Kidney capillary endothelial cell (primary cell): ENCODE measurements at places on chromosomes 2 and 18.

DNA sequence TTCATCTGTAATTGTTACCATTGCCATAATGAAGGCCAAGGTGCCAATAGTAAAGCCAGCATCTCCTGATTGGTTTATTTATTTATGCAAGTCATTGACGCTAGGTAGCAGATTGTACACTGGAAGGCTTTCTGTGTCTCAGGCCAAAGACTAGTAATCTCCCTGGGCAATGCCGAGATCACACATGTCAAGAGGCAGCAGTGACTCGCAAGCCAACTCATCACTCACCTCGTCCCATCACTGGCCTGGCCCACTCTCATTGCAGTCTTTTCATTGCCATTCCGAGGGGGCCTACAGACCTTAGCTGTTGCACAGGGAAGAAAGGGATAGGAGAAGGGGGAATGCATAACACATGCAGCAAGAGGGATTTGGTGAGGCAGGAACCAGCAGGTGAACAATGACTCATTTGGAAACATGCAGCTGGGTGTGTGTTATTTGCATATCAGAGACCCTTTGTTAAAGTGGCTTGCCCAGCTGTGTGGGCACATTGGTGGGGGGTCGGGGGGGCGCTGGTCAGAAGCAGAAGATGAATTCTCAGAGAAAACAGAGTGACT, 448.7 kb upstream of the HNRNPA3 start:
- DNase-seq = no peak

DNA sequence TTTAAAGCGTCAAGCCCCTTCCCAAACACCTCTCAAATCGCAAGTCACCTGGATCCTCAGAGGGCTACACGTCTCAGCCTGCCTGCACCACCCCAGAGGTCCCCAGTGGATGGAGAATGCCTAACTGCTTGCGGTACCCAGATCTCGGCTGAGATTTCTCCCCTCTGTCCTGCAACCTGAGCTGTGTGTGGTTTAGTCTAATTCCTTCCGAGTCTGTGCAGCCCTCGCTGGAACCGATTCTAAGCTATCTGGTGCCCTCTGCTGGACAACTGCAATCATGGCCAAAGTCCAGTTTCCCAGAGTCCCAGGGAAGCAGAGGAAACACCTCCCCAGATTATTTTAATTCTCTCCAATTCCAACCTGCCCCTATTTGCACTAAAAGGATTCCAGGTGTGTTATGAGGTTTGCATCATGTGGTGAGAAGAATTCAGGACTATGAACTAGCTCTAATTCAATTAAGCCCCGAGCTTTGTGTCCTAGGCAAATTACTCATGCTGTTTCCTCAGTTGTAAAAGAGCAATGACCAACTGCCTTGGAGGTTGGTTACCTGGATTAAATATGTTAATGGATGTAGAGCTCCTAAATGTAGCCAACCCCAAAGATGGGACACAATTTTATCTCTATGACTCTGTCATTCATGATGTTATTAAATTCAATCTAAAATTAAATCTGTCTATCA, 276.1 kb upstream of the NCKAP5 start:
- peak; percentile 75 for DNase-seq

DNA sequence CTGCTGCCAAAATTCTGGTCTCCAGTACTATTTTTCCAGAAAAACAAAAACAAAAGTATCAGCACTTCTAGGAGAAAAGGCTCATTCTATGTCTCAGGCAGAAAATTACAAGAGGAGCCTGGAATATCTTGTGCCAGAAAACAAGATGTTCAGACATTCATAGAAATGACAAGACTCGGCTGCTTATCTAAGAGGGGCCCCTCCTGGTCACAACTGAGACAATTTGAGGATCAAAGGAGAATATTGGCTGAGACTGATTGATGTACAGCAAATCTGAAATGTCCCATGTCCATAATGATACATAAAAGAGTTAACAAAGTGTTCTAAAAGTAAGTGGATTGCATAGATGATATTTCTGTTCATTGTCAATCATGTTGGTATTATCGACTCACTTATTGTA, 2.4 kb upstream of the RPS7 start:
- no peak for DNase-seq

- DNase-seq = peak; percentile 7
Measured at GRCh38 chr2:225041851-225042799, at the start of gene DOCK10. Gene DOCK10 (minus strand): TSS chr2:225042468. CDS start chr2:225042374, 94 bp downstream.

DNA sequence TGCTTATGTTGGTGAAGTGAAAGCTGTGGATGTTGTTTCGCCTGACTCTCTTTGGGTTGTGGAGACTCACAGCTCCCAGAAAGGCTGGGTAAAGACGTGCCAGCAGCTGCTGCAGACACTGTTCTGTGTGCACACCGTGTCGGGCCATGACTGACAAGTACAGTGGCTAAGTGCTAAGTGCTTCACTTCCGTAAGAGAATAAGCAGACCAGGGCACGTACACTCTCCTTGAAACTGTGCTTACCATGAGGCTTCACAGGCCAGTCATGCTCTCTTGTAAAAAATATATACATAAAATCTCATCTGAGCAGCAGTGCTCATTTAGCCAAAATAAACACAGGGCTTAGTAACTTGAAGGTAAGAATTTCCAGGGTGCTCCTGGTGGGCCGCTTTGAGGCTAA, 86.0 kb downstream of the NRP2 start:
- DNase-seq = no peak

DNA sequence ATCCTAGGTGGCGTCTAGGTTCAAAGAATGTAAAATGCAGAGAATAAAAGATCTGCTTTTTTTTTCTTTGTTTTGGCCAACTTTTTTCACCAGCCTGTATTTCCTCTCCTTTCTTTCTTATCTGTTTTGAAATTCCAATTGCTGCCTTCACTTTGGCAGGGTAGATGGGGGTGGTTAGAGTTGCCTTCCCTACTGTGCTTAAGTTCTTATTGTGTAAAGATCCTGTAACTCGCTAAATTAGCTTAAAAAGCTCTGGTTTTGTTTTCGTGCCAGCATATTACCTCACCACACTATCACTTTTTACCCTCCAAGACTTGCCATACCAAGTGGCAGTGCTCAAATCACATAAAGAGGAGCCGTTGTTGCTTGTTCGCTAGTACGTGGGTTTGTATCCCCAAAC, 921.7 kb downstream of the DPP10 start:
- no peak for DNase-seq

DNA sequence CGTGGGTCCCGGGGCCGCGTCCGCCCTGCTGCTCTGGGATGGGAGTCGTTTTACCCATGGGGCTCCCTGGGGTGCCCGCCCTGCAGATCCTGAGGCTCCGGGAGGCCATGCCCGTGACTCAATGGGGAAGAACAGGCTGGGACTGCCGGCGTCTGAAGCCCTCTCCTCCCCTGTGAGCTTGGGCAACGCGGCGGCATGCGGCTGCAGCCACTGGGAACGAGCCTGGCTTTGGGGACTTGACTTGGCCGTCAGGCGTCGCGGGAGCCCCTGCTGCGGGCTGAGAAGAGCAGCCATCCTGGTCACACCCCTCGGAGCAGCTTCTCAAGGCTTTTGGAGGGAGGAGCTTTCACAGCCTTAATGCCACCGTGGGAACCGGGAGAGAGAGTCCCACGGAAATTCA, 126.9 kb upstream of the CTDP1 start:
- no peak for DNase-seq

DNA sequence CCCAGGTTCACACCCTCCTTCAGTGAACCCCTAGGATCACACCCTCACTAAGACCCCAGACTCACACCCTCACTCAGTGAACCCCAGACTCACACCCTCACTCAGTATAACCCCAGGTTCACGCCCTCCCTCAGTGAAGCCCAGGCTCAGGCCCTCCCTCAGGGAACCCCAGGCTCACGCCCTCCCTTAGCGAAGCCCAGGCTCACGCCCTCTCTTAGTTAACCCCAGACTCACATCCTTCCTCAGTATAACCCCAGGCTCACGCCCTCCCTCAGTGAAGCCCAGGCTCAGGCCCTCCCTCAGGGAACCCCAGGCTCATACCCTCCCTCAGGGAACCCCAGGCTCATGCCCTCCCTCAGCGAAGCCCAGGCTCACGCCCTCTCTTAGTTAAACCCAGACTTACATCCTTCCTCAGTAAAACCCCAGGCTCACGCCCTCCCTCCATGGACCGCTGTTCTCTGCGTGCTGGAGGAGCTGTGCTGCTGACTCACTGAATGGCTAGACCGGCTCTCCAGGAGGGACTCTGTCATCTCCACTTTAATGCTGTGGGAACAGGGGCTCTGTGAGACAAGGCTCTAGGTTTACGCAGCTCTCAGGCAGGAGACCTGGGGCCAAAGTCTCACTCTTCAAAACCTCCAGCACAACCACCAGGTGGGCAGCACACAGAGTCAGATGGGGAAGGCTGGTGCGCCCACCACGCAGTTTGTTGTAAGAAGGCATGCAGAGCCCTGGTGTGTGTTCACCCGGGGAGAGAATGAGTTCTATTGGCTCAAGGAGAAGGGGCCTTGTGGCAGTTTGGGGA, 506.9 kb upstream of the MYT1L start:
- no peak for DNase-seq

DNA sequence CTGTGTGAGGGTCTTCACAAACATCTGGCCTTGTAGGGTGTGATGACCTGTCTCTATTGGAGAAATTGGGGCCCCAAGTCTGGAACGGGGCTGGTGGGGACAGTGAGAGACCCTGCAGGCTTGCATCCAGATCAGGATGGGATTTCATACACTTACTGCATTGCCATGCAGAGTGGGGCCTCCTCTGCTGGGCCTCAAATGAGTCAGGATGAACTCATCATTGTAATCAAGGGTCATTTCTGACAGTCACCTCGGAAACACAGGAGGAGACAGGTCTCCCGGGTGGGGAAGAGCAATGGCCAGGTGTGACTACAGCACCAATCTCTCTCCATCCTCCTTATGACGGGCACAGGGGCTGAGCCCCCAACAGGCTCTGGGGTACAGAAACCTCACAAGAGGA, 48.1 kb upstream of the GALR1 start:
- no peak for DNase-seq

DNA sequence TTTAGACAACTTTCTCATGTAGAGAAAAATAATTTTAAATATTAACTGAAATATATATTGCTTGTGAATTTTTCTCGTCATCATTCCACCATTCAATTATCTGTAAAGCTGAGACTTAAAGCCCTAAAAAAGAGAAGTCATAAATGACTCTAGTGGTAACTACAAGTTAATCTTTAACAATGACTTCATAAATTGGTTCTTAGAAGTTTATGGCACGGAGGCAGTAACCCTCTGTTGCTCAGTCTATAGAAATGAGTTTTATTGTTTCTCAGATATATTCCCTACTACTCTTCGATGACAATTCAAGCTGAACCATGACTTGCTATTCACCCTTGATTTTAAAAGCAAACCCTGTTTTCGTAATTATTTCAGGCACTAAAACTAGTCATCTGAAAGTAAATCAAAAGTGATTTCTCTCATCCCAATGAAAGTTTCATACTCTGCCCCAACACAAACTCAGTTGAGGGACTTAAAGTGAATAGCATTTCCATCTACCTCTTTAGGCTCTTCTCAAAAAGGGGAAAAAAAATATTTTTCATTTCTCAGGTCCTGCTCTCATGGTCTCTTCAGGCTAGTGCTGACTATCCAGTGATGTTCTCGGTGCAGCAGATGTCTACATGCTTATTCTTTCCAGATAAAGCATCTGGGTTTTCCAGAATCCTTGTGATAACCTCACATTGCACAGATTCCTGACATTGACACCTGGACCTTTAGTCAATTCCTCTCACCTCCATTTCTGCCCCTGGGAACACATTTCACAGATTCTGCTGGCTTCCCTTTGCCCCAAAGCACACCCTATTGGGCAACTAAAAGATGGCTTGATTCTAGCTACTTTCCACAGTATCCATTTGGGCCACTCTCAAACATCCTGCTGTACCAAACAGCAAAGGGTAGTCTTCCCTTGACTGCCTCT, 207.8 kb upstream of the LRATD1 start:
- no peak for DNase-seq

GRCh38 chr18:45526114-45526841, 89.0 kb upstream of the SLC14A2 start:
- DNase-seq = no peak

- peak; percentile 38 for DNase-seq
Measured at GRCh38 chr2:16507655-16508489, 157.8 kb downstream of the CYRIA start.

GRCh38 chr2:2806711-2807110, 475.6 kb upstream of the MYT1L start:
- DNase-seq = no peak

DNA sequence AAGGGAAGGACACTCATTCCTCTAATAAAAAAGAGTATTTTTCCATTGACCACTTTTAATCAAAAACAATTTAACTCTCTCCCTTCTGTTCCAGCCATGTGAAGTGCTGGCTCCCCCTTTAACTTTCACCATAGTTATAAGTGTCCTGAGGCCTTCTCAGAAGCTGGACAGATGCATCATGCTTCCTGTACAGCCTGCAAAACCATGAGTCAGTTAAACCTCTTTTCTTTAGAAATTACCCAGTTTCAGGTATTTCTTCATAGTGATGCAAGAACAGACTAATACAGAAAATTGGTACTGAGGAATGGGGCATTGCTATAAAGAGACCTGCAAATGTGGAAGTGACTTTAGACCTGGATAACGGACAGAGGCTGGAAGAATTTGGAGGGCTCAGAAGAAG, 643.6 kb upstream of the DDX18 start:
- no peak for DNase-seq

GRCh38 chr2:61898810-61899209, 6.7 kb upstream of the COMMD1 start:
- DNase-seq = no peak

DNA sequence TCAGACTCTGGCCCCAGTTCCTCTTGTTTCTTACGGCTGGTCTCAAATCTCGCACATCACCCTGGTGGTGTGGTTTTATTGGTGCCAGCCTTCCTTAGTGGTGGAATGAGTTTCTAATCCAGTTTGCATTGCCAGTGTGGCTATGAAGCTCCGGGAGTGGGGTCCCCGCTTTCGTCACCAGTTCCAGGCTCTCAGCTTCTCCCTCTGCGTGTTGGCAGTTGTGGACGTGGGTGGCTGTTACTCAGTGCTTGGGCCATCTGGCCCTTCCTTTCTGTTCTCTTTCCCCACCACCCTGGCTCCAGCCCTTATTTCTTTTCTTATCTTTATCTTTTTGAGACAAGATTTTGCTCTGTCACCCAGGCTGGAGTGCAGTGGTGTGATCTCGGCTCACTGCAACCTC, 30.1 kb downstream of the EFR3B start:
- no peak for DNase-seq

DNA sequence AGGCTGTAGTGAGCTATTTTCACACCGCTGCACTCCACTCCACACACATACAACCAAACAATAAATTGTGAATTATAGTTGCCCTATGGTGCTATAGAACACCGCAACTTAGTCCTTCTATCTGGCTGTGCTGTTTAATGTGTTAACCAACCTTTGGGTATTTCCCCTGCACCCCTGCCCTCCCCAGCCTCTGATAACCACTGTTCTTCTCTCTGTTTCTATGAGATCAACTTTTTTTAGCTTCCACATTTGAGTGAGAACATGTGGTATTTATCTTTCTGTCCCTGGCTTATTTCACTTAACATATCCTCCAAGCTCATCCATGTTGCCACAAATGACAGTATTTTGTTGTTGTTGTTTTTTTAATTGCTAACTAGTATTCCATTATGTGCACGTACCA, 32.5 kb downstream of the TET3 start:
- no peak for DNase-seq

- DNase-seq = no peak
Measured at GRCh38 chr2:209970271-209970670, 32.2 kb upstream of the RPE start.

GRCh38 chr18:79511271-79511670, 115.5 kb downstream of the NFATC1 start:
- no peak for DNase-seq
